ENCODE measurements at places on chromosomes 5 and 9.

- DNase-seq: no peak
Observed at GRCh38 chr5:52825826-52826225, 38.1 kb downstream of the ITGA1 start.

DNA sequence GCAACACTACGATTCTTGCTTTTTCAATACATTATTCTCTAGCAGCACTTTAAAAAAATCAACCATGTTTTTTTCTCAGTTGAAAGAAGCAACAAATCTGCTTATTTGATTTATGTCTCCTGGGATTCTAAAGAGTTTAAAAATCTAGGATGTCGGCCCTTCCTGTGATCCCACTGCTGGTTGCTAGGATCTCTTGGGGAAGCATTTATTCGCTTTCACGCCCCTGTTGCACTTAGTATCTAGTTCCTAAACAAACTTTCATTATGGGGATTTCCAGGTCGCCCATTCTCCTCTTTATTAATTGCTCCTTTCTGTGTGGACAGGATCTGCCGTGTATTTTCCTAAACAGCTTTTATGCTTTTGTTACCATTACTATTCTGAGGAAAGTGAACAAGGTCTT is 313.5 kb downstream of the AGTPBP1 start:
- DNase-seq: no peak

GRCh38 chr9:78050421-78050820 is 18.8 kb upstream of the GNAQ start:
- DNase-seq: no peak

DNA sequence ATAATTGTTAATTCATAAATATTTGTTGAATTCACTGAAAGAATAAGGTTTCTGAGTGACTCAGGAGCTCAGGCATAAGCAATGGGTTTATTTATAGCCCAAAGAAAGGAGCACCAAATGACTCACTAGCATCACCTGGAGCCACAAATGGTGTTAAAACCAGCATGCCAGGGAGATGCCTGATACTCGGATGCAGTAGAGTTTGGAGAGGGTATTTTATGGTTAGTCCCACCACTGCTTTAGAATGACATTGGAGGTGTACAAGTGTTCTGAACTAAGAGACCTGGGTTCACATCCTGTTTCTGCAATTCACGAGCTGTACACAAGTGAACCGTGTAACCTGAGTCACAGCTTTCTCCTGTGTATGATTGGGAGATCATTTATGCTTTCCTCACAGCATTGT is 25.2 kb downstream of the CCL28 start:
- DNase-seq: no peak

DNA sequence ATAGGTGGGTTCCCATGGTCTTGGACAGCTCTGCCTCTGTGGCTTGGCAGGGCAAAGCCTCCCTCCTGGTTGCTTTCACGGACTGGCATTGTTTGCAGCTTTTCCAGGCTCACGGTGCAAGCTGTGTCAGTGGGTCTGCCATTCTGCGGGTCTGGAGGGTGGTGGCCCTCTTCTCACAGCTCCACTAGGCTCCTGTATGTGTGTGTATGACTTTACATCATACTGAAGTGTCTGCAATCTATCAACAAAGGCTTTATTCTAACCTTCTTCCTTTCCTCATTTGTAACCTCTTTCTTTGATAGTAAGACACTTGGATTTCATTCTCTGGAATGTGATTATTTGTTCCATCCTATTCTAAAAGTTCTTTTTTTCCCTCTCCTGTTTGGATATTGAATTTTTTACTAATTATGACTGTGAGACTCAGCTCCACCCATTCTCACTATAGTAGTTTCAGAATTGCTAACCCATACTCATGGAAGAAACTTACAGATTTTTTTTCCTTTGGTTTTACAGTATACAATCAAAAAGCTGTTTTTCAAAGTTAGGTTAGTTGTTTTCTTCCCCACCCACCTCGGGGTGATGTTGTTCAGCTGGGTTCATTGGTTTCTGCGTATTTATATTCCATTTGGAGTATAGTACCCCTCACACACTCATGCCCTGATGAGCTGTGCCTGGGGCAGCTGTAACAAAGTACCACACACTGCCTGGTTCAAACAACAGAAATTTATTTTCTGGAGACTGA is 144.6 kb upstream of the OTULINL start:
- DNase-seq: no peak

- DNase-seq: peak; percentile 57
Observed at GRCh38 chr5:135135530-135136226, 101.7 kb upstream of the PITX1 start.

- DNase-seq: no peak
Observed at GRCh38 chr9:128372188-128372641, 1.0 kb downstream of the URM1 start.

DNA sequence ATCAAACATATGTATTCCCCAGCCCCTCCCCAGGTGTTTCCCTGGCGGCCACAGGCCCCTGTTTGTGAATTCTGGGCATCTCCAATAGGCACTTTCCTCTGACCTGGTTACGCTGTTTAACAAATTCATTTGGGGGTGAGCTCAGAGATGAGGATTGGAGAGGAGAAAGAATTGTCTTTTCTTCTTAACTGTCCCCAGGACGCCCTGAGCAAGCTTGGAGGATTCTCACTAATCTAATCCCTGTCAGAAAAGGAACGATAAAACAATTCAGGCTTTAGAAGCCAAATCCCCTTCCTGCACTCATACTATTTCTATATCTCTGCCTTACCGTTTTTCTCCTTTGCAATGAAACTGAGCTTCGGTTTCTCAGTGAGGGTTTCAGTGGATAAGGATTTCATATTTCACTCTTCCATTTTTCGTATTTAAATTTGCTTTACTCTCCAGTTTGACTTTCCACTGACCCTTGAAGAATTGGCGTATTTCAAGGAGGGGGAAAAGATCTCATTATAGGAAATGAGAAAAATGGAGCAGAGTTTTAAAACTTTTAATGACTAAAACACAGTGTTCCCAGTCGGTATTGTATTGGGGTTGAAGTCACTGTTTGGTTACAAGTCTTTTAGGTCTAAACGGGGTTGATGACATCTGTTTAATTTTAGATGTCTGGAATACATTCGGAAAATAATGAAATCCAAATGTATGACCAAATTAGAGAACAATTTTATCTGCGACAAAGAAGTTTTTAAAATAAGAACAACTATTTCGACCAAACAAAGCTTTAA is 180.1 kb downstream of the MACROH2A1 start:
- no peak for DNase-seq

GRCh38 chr5:142779163-142779840 is 9.1 kb downstream of the ARHGAP26 start:
- DNase-seq: peak; percentile 29

DNA sequence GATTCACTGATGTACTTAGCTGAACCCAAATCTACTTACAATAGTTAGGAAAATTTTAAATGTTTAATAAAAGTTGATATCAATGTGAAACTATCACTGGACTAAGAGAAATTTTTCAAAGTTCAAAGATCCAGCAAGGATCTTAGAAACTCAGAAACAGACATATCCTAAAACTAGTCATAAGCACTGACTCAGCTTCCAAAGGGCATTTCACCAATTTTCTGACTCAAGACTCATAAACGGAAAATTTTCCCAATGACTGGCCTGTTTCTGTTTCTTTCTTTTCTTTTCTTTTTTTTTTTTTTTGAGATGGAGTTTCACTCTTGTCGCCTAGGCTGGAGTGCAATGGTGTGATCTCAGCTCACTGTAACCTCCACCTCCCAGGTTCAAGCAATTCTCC is 66.6 kb downstream of the CDC14B start:
- peak; percentile 89 for DNase-seq

- peak; percentile 4 for DNase-seq
Observed at GRCh38 chr5:23269981-23270380, 237.4 kb upstream of the PRDM9 start.

- no peak for DNase-seq
Observed at GRCh38 chr5:571791-572190, 40.3 kb upstream of the CEP72 start.

- DNase-seq: peak; percentile 33
Observed at GRCh38 chr9:132931178-132931735, 13.2 kb downstream of the TSC1 start.

- no peak for DNase-seq
Observed at GRCh38 chr5:133899506-133899905, 68.9 kb downstream of the C5orf15 start.

Data from fibroblast of skin of right biceps (primary cell).